ENCODE measurements at places on chromosomes 6 and 20. TPM values are rescaled to one million over a fixed set of nuclear protein-coding genes. Genes with fewer than 3 reads are reported as not detected.

The SMIM26 gene
- 76.0 TPM for total RNA-seq

The DDO gene
- 8.7 TPM for total RNA-seq

The BTN1A1 gene
- total RNA-seq: not detected

The MOG gene
- not detected for total RNA-seq

The FLOT1 gene
- total RNA-seq: 136 TPM

The GRIK2 gene
- under 0.01 TPM for total RNA-seq

The LY6G6F gene
- not detected for total RNA-seq

The LINC00237 gene
- not detected for total RNA-seq

The C20orf141 gene
- total RNA-seq: not detected

The HSF2 gene
- 31.5 TPM for total RNA-seq
